ENCODE measurements at places on chromosomes 2 and 18. TPM values are rescaled to one million over a fixed set of nuclear protein-coding genes. Genes with fewer than 3 reads are reported as not detected.

TUBB8B gene
- total RNA-seq, result not detected

MAPK4 gene
- total RNA-seq, result not detected

LRATD1 gene
- total RNA-seq, result not detected

ADD2 gene
- 24.3 TPM for total RNA-seq

GCA gene
- total RNA-seq, result 18.7 TPM

ERMN gene
- 2.8 TPM for total RNA-seq

USP14 gene
- total RNA-seq, result 80.4 TPM

FOXI3 gene
- total RNA-seq, result not detected

DSC2 gene
- total RNA-seq, result not detected

RAB6C gene
- not detected for total RNA-seq

GRB14 gene
- not detected for total RNA-seq

ASB3 gene
- total RNA-seq, result 31.7 TPM

IL37 gene
- total RNA-seq, result not detected

RTP5 gene
- 0.56 TPM for total RNA-seq

MFSD2B gene
- total RNA-seq, result 0.24 TPM

ALPI gene
- not detected for total RNA-seq

ARID5A gene
- total RNA-seq, result 424 TPM

SERPINB3 gene
- not detected for total RNA-seq

GPR45 gene
- total RNA-seq, result not detected

GAREM2 gene
- total RNA-seq, result 1.9 TPM

GALNT5 gene
- not detected for total RNA-seq

UGT1A5 gene
- not detected for total RNA-seq

LYG1 gene
- total RNA-seq, result 1.5 TPM

IL36RN gene
- total RNA-seq, result not detected

PAPOLG gene
- total RNA-seq, result 18.3 TPM

DNAJC5G gene
- total RNA-seq, result not detected

GALNT13 gene
- total RNA-seq, result not detected

TTN gene
- 6.6 TPM for total RNA-seq

C2orf42 gene
- 29.3 TPM for total RNA-seq

HTR2B gene
- not detected for total RNA-seq

C2orf80 gene
- not detected for total RNA-seq

SP100 gene
- 156 TPM for total RNA-seq

HAAO gene
- 0.65 TPM for total RNA-seq

CIAO1 gene
- total RNA-seq, result 72.6 TPM

PLGLB1 gene
- 4.4 TPM for total RNA-seq

Data from activated T-cell treated with anti-CD3 and anti-CD28 coated beads, Interleukin-2, amount 50 U/mL, for 72 hours (primary cell).